Stimulated activated CD4-positive, alpha-beta T cell treated with anti-CD3 and anti-CD28 coated beads, Interleukin-4, amount 100 ng/mL, for 1 hour (primary cell): ENCODE measurements at places on chromosomes 16 and 17.

DNA sequence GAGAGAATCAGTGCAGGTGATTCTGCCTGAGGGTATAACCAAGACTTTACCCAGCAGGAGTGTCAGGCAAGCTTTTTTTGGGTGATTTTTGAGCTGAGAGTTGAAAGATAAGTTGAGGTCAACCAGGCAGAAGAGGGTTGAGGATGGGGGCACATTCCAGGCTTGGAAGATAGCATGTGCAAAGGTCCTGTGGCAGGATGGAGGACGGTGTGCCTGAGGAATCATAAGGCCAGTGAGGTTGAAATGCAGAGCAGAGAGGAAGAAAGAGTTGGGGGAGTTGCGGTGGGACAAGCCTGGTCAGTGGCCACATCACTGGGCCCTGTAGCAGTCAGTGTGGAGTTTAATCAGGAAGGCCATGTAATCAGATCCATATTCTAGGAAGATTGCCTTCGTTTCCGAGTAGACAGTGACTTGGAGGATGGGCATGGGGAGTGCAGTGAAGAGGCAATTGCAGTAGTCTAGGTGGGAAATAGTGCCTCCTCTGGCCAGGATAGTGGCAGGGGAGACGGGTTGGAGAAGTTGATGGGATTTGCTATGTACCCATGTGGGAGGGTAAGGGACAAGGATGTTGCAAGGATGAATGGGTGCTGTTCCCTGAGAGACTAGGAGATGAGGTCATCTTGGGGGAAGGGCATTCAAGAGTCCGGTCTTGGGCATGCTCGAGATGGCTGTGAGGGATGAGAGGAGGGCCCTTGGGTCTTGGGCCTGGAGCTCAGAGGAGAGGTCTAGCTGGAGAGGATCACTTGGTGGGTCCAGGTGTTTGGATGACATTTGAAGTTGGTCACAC is 3.9 kb downstream of the PLEKHG4 start:
- no peak for DNase-seq

DNA sequence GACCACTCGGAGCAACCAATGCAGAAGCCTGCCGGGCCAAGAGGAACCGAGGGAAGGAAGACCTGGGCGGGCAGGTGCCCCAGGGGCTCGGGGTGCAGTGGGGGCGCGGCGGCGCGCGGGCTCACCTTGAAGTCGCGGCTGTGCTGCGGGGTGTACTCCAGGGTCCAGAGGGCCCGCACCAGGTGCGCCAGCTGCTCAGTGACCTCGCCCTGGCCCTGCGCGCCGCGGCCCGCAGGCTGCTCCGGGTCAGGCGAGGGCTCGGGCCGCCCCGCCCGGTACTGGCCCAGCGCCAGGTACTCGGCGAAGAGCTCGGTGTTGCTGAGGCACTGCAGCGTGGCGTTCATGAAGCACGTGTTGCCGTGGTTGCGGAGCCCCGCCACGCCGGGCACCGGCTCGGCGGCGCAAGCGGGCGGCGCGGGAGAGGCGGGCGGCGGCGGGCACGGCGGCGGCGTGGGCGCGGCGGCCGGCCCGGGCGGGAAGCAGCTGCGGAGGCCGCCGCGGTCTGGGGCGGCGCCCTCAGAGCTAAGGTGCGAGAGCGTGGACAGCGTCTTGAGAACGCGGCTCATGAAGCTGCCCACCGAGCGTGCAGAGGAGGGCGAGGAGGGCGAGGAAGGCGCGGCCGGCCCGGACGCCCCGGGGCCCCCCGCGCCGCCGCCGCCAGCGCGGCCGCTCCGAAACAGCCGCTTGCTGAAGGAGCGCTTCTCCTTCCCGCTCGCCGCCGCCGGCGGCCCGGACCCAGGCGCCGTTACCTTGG is 562 bp downstream of the USP31 start:
- DNase-seq = peak; percentile 64

DNA sequence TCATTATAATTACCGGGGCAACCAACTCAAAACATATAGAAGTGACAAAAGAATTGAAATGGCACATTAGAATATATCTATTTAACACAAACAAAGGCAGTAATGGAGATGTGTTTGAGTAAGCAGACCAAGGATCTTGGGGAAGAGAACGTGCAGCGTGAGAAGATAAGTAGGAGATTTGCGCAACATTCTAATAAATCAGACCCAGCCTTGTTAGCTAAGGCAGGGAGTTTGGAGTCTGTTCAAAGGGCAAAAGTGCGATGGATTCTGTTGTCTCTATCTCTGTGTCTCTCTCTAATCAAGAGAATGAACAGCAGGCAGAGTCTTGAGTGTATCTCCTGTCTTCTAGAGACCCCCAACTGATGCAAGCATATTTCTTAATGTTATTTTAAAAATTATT is 55.0 kb upstream of the FA2H start:
- DNase-seq = no peak

DNA sequence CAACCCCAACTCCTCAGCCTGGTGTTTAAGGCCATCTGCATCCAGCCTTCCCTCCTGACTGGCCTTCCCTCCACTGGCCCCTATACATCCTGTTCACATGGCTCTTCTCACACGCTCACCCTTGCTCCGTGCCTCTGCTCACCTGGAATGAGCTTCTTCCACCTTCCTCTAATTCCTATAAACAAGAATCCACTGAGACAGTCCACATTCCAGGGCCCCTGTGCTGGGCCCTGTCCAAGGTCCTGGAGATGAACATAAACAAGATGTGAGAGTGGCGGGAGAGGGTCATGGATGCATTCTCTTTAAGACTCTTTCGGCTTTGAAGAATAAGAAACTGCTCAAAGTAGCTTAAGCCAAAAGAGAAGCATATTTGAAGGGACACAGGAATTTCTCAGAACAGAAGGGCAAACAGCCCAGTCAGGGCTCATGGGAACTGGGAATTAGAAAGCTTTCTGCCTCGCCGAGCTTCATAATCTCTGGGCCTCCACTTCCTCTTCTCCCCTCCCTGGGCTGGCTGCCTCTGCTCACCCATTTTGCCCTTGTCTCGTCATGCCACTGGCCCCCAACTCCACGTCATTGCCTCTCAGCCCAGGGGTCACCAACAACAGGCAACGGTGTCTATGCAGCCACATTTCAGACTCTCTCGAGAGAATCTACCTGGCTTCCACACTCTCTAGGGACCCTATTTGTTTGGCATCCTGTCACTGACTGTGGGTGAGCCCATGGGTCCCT is 13.5 kb downstream of the SPPL2C start:
- no peak for DNase-seq

DNA sequence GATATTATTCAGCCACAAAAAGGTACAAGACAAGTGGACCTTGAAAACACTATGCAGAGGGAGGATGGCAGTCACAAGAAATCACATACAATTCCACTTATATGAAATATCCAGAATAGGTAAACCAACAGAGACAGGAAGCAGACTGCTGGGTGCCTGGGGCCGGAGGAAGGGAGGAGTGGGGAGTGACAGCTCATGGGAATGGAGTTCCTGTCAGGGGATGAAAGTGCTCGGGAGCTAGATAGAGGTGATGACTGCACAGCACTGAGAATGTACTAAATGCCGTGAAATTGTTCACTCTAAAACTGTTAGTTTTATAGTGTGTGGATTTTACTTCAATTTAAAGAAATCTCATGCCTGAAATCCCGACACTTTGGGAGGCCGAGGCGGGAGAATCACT is 74.2 kb upstream of the MED9 start:
- no peak for DNase-seq

DNA sequence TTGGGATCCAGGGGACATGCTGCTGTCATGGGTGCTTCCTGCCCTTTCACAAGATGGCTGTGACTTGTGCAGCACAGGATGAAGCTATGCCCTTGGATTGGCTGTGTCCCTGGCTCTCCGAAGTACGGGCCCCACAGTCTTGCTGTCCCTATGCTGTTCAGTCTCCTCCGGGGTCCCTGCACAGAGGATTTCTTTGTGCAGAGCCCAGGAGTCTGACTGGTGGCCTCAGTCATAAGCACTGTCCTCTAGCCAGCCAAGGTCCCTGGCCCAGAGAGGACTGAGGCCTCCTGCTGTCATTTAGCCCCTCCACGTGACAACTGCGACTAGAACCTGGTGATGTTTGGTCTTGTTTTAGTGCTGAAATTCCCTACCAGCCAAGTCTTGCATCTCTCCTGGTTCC is 42.4 kb upstream of the CRISPLD2 start:
- DNase-seq = no peak

GRCh38 chr16:51134876-51135275 is 16.2 kb downstream of the SALL1 start:
- DNase-seq = no peak

GRCh38 chr17:76071531-76072147 is 678 bp downstream of the SRP68 start:
- peak; percentile 27 for DNase-seq

DNA sequence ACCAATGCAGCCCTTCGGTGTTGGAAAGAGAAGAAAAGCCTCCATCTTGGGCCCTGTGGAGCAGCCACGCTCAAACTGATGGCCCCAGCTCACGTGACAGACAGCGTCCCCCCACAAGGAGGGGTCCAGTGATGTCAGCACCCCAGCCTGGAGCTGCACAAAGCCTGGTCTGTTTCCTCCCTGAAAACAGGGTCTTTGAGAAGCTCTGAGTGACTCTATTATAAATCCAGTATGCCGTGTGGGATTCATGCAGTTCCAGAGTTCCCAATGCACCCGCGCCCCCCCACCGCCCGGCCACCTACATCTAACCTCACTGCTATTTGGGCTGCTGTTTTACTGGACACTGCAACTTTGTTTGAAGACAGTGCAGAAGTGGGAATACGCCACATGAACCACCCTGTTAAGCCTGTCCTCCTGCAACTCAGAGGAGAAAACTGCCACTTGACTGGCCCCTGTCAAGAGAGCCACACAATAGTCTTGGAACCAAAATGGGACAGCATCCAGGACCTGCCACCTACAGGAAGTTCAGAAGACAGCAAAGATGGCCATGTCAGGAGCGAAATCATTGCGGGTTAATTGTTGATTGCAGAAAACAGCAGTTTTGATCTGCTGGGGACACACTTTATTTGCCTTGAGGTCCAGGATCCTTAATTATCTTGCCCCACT is 33.1 kb downstream of the PMP22 start:
- no peak for DNase-seq

GRCh38 chr17:7260651-7261378 is 1.5 kb downstream of the CLDN7 start:
- DNase-seq = peak; percentile 47

- DNase-seq = no peak
Measured at GRCh38 chr17:77905766-77906165, 52.7 kb upstream of the TNRC6C start.

DNA sequence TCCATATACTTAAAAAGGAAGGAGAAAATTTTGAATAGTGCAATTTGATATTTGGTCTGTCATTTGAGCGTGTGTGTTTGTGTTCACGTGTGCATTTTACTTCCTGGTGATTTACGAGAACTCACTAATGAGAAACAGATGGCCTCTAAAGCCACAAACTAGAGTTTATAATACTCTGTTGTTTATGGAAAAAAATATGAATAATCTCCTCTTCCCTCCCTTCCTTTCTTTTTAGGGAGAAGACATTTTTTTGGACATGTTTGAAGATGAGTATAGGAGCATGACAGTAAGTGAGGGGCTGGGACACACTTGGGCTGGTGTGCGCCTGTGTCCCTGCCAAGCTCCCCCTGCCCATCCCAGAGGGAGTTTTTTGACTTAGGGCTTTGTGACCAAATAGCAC is 102.7 kb downstream of the CLEC16A start:
- no peak for DNase-seq

GRCh38 chr16:75919664-75920063 is 193.4 kb upstream of the CPHXL start:
- DNase-seq = no peak

DNA sequence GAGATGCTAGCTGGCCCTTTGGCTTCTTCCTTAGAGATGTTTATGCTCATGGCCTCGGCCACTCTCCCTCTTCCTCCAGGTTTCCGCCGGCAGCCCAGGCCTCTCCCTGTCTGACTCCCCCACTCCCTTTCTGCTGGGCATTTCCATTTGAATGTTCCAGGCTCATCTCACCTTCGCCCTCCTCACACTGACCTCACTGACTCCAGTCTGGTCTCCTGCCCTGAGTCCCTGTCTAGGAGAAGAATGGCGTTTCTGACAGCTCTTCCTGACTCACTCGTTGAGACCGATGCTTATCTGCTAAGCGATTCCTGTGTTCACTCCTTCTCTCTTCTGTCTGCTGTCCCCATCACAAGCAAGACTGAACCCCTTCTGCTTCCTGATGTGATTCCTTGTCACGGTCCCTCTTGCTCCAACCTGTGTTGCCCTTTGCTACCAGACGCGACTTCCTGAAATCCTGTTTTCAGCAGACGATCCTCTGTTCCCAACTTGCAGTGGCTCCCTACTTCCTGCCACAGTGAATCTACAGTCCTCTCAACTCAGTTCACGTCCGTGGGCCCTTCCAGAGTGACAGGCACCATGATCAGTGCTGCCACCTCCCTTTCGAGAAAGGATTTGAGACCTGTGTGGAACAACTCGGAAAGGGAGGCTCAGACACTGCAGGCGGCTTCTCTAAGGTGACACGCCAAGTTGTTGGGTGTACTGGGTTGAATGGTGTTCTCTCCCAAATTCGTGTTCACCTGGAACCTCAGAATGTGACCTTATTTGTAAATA is 176.4 kb downstream of the MSI2 start:
- DNase-seq = no peak

DNA sequence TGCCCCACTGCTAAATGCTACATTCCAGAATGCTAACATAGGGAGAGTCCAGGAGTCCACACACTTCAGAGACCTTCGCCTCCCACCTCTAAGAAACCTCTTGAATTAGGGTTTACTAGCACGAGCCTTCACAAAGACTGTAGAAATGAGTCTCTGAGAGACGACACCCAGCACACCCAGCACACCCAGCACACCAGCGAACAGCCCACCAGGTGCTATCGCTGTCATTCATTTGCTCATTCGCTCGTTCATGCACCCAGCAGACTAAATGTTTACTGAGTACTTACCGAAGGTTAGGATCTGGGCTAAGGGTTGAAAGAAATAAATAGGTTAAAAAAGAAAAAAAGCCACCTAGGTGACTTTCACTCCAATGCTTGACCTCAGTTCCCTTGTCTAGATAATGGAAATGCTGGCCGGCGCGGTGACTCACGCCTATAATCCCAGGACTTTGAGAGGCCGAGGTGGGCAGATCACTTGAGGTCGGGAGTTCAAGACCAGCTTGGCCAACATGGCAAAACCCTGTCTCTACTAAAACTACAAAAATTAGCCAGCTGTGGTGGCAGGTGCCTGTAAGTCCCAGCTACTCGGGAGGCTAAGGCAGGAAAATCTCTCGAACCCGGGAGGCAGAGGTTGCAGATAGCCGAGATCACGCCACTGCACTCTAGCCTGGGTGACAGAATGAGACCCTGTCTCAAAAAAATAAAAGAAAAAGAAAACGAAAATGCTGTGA is 100.8 kb downstream of the ADCY9 start:
- no peak for DNase-seq

GRCh38 chr17:17860766-17861107 is 24.0 kb upstream of the SREBF1 start:
- DNase-seq = no peak
